ENCODE measurements at places on chromosomes 6 and 20.

- no peak for DNase-seq
These were observed 5.6 kb downstream of the ARID1B start for GRCh38 chr6:156782691-156783320.

DNA sequence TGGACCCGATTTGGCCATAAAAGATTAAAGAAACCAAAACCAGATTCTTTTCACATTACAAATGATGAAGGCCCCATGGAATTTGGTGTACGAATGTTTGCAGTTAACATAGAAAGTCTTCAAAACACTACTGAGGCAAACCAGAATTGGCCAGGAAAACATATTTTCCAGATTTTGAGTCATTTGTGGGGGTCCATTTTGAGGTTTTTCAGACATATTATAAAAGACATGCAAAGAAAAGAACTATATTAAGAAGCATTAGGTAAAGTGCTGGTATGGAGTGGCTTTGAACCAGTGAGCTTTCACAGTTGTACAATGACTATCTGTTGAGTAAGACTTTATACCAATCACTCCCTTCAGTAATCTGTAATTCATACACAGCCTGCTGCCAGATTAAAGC, 168.9 kb upstream of the COL21A1 start:
- DNase-seq, result no peak

- peak; percentile 33 for DNase-seq
These were observed 58.7 kb downstream of the BCKDHB start for GRCh38 chr6:80165143-80165542.

- DNase-seq, result peak; percentile 91
These were observed 30.9 kb upstream of the NEDD9 start for GRCh38 chr6:11263291-11263775.

- DNase-seq, result no peak
These were observed 145.4 kb downstream of the BFSP1 start for GRCh38 chr20:17385798-17386197.

DNA sequence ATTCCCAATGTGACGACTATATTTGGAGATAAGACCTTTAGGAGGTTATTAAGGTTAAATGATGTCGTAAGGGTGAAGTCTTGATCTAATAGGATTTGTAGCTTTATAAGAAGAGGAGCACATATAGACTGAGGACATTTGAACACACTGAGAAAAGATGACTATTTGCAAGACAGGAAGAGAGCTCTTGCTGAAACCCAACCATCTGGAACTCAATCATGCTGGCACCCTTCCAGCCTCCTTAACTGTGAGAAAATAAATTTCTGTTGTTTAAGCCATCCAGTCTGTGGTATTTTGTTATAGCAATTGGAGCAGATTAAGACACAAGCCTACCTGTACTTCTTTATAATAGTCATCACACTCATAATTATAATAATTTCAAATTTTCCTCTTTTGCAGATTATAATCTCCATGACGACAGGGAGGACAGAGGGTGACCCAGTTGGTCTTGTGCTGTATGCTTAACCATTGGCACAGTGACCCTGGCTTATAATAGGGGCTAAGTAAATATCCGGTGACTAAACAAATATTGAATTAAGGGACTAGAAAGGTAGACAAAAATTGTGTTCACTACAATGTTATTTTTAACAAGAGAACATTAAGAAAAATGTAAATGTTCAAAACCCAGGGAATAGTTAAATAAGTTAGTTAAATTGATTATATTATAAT, 206.4 kb upstream of the HDDC2 start:
- DNase-seq, result no peak

DNA sequence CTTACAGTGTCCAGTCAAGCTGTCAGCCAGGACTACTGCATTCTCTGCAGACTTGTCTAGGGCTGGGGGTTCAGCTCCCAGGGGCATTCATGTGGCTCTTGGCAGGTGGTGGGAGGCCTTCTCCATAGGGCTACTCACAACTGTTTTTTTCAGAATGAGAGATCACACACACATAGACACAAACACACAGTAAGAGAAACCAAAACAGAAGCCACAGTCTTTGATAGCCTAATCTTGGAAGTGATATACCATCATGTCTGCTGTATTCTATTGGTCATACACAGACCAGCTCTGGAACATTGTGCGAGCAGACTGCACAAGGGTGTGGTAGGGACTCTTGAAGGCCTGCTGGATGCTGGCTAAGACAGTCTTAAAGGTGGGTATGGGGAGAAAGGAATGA, 13.5 kb downstream of the TMEM170B start:
- no peak for DNase-seq

DNA sequence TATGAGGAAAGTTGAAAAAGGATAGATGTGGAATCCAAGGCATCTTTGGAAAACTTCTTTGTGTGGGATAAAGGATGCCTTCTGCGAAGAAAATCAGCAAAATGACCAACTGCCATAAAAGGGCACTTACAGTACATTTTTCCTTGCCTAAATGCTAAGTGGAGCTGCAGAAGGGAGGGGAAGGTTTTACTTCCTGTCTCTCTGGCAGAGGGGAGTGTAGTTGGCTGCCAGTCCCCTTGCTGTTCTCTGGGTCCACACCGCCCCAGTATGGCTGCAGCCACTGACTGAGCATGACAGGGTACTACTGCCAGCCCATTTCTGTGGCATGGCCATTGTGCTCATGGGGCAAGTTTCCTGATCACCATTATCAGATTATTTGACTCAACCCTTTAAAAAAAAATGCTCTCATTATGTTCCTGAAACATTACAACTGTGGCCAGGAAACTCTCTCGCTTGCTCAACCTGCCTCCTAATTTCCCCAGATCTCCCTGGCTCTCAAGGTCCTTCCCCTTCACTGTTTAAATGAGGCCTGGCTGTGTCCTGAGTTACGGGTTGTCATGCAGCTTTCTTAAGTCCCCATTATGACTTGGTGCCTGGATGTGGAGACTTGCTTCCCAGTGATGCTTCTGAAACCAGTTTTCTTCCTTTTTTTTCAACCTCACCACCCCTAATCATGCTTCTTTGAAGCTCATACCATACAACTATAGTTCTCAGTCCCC, 34.5 kb upstream of the FAM184A start:
- peak; percentile 48 for DNase-seq

- no peak for DNase-seq
These were observed 2.4 kb downstream of the BAK1 start for GRCh38 chr6:33577718-33578117.

Data from cardiac muscle cell (in vitro differentiated cells and primary cell).